ENCODE measurements at places on chromosomes 1 and 21.

DNA sequence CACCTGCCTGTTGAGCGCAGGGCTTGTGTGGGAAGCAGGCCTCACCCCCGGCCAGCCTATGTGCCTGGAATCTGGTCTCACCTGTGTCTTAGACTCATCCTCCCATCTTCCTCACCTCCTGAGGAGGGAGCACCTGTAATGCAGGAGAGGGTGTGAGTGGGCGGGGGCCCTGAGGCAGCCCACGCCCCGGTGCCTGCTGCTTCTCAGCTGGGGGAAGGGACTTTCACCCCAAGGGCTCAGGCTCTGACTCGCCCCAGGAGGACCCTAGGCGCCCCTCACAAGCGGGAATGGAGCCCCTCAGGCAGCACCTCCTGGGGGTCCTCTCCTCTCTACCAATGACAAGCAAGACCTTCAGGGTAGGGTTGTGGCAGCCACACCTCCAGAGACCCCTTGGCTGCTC is 6.7 kb upstream of the ZNF670 start:
- DNase-seq = no peak

- DNase-seq = peak; percentile 56
Measured at GRCh38 chr1:162822391-162823200, 32.1 kb downstream of the HSD17B7 start.

GRCh38 chr1:82160036-82160435 is 359.3 kb downstream of the ADGRL2 start:
- no peak for DNase-seq

- DNase-seq = no peak
Measured at GRCh38 chr1:221166559-221167318, 287.5 kb downstream of the HLX start.

- no peak for DNase-seq
Measured at GRCh38 chr1:168726281-168726680, 2.7 kb downstream of the DPT start.

All from NCI-H1092 (cell line).